NCI-H146 (cell line): ENCODE measurements at places on chromosomes 6 and 20.

GRCh38 chr6:18308070-18308735 lies 43.9 kb upstream of the DEK start:
- no peak for DNase-seq

GRCh38 chr6:167750956-167751358 lies 75.8 kb upstream of the AFDN start:
- DNase-seq, result no peak

GRCh38 chr20:38471987-38472512 lies 593 bp upstream of the RALGAPB start:
- no peak for DNase-seq

DNA sequence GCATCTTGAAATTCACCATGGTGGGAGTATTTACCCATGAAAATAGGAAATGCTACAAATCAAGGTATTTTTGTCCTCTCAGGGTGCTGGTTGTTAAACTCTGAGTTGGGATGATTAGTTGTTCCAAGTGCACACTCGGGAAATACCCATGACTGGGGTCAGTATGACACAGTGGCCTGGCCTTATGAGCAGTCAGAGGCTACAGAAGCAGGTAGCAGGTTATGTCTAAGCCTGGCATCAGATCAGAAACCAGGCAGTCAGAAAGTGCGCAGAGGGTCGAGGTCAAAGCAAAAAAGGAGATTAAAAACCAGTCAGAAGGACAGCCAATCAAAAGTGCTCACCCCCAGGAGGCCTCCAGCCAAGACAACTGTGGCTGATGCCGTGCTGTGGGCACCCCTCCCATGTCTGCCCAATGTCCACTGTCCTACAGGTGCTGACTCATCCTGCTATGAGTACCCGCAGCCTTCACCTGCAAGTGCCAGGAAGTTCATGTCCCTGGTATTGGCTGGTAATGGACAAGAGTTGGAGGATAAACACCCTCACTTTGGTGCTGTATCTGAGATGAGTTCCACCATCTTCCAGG lies 117.4 kb upstream of the SLC24A3 start:
- DNase-seq, result no peak

DNA sequence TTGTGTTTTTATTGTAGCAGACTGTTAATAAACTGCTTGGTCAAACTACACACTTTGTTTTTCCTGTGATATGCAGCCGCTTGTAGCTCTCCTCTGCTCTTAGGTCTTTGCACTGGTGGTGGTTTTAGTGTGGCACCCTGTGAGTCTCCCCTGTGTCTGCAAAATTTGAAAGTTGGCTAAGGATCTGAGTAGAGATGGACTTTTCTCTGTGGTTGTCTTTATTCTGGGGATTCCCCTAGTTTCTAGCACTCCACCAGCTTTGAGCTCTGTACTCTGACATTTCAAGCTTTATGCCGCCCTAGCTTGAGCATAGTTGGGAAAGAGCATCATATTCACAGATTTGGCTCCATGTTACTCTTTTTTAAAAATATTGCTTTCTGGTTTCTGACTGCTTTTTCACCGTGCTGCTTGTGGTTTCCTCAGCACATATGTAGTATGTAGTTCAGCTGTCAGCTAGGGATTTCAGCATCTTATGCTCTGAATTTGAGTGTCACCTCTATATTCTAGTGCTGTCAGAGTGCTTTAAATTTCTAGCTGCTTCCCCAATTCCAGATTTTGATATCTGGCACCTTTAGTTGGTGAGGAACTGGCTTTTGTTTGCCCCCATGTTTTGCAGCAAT lies 25.4 kb downstream of the CDYL start:
- DNase-seq, result no peak

GRCh38 chr6:106156863-106157262 lies 70.7 kb downstream of the PRDM1 start:
- no peak for DNase-seq

- no peak for DNase-seq
Observed at GRCh38 chr20:59324521-59325141, 24.2 kb downstream of the EDN3 start.

- DNase-seq, result peak; percentile 90
Observed at GRCh38 chr6:27672113-27672799, 199.4 kb upstream of the ZNF184 start.

DNA sequence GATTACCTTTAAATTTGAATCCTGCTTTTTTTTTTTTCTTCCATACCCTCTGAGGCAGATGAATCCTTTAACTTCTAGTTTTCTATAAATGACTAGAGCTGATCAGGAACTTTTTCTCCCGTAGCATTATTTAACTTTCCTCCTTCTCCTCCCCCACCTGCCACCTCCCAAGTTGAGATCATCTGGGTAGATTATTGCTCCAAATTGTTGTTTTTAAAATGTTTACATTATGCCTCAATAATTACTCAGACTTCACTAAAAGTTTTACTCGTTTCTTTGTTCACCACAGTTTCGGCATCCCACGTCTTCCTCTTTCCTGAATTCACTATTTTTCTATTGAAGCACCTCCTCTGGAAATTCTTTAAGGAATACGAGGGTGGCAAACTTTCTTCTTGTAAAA lies 16.6 kb upstream of the SCUBE3 start:
- no peak for DNase-seq
